ENCODE measurements at places on chromosomes 5 and 9.
A peak's percentile ranks its signal among the peaks of the same experiment; 100 is the strongest.

DNA sequence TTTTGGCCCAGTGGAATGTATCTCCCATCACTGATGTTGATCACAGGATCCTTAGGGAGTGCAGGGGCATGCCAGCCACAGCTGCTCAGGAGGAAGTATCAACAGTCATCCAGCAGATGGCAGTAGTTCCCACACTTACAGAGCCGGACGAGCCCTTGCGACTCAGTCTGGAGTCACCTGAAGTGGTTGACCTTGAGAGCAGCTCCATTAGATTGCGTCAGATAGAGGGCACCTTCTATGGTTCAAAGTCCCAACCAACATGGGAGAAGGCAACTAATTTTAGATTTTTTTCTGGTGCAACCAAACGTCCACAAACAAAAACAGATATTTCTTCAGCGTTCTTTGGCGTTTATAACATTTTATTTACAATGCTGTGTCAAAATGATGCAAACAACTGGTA lies 124.5 kb downstream of the EGFLAM start:
- DNase-seq = peak; percentile 78

- no peak for DNase-seq
These were observed 12.0 kb downstream of the MACROH2A1 start for GRCh38 chr5:135386886-135387628.

- DNase-seq = no peak
These were observed 33.7 kb downstream of the AP3S1 start for GRCh38 chr5:115875447-115875846.

DNA sequence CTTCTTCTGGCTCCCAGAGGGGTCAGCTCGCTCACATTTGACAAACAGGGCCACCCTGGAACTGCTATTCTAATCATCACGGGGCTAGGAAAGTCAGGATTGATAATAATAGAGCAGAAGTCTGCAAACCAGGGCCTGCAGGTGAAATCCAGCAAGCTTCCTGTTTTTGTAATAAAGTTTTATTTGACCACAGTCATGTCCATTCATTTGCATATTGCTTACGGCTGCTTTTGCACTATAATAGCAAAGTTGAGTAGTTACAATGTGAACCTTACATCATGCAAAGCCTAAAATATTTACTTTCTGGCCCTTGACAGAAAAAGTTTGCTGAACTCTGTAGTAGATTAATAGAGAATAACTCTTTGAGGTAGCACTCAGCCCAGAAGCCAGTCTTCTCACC lies 63.2 kb upstream of the CTXN3 start:
- DNase-seq = no peak

- DNase-seq = no peak
These were observed 1.0 kb downstream of the STARD4 start for GRCh38 chr5:111511174-111511830.

DNA sequence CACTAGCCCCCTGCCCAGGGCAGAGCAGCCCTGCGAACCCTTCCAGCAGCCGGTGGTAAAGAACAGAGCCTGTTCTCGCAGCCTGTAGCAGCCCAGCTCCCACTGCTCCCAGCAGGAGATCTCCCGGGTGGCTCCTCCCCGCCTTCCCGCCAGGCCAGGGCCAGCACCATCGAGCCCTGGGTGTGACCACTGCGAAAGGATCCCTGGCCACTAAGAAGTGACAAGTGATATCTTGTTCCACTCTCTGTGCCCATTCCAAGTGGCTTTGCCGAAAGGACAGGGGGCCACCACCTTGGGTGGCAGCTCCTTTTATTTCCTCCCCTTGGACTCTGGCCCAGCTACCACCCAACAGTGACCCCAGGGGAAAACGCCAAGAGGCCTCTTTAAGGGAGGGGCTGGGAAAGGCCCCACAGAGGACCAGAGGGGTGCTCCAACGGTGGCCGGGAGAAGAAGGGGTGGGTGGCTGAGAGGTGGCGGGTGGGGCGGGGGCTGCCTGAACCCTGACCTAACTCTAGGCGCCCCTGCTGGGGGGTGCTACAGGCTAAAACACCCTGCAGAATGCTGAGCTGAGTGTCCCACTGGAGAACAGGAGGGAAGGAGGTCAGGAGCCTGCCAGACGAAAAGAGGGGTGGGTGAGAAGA lies 1.6 kb downstream of the NACC2 start:
- DNase-seq = no peak

DNA sequence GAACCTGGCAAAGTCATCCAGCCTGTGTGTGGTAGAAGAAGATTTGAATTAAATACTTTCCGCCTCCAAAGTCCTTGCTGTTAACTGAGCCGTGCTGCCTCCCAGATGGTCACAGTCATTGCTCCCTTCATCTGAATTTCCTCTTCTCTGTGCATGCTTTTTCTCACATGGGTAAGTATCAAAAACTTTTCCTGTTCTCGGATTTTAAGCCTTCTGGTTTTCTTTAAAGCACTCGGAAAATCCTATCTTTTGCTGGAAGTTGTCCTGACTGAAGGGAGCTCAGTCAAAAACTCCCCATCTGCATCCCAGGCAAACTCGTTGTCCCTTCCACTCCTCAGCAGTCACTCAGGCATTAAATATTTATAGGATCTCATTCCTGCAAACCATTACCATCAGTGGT lies 290.0 kb upstream of the PIK3R1 start:
- DNase-seq = no peak

DNA sequence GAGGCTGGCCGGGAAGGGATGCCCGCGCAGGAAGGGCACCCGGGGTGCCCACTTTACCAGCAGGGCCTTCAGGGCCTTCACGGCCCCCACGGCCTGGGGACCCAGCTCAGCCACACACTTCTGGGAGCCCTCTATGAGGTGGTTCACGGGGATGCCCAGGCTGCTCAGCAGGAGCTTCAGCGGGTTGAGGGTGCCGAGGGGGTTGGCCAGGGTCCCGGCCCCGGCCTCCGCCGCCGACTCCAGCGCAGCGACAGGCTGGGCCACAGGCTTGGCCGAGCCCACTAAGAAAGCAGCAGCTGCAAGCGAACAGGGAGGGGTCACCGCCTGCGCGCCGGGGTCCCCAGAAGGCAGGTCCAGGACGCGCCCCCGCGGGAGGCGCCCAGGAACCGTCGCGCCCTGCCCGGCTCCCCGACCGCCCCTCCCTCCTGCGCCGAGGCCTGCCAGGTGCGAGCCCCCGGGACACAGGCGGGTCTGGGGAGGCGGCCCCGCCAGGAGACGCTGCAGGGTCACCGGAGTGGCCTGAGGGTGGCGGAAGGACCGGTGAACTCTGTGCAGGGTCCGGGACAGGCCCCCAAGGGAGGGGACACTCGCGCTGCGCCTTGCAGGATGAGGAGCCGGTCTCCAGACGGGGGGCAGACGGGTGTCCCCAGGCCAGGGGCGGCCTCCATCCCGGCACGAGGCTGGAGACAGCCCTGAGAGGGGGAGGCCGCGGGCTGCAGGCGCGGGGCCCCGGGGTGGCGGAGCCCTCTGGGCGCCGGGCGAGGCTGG lies 572 bp downstream of the SCGB3A1 start:
- DNase-seq = no peak

- DNase-seq = peak; percentile 77
These were observed 72.9 kb downstream of the BAAT start for GRCh38 chr9:101311758-101312420.

- no peak for DNase-seq
These were observed 248.3 kb upstream of the CCNG1 start for GRCh38 chr5:163189023-163189553.

- no peak for DNase-seq
These were observed 445.4 kb downstream of the ZNF608 start for GRCh38 chr5:124300815-124301621.

GRCh38 chr5:74028976-74029375 lies 403.0 kb downstream of the ARHGEF28 start:
- no peak for DNase-seq

- no peak for DNase-seq
These were observed 34.9 kb downstream of the MTMR12 start for GRCh38 chr5:32277798-32278197.

GRCh38 chr9:136576269-136576626 lies 30.4 kb upstream of the NOTCH1 start:
- DNase-seq = no peak

DNA sequence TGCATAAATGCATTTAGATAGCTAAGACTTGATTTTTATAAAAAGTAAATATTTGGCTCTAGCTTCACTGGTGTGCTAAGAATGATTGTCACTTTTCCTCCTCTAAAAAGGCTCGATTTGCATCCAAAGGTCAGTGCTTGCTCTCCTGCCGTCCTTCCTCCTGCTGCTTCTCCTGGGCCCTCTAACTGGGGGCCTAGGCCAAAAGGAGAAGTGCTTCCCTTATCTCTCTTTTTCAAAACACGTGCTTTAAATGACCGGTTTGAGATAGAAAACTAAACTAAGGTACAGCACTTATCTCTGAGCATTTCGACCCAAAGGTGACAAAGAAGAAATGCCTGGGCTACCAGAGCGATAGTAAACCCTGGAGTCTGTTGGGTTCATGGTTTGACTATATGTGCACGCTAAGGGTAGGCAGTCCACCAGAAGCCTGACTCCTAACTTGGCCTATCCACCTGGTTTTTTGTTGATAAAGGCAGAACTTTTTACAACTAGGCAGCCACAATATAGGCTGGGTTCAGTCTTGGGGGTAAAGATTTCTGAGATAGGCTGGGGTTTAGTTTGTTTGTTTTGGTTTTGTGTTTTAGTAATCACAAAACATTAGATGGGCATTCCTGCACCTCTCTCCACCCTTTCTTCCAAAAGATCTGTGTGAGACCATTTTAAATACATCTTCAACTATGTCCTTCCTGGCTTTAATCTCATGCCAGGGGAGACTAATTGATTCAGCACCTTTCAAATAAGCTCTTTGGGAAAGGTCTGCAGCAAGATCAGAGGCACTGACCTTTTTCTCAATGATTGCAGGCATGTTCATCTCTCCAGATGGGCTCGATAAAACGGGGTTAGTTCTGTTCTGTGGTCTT lies 3.8 kb downstream of the NR2F1-AS1 start:
- no peak for DNase-seq

- peak; percentile 47 for DNase-seq
These were observed 68.1 kb downstream of the ACTL7B start for GRCh38 chr9:108787690-108788048.

- no peak for DNase-seq
These were observed 38.9 kb upstream of the NMUR2 start for GRCh38 chr5:152443935-152444334.

Data from NCI-H1105 treated with DMSO at 0.1 percent for 48 hours (cell line).